ENCODE measurements at places on chromosomes 1 and 21.

DNA sequence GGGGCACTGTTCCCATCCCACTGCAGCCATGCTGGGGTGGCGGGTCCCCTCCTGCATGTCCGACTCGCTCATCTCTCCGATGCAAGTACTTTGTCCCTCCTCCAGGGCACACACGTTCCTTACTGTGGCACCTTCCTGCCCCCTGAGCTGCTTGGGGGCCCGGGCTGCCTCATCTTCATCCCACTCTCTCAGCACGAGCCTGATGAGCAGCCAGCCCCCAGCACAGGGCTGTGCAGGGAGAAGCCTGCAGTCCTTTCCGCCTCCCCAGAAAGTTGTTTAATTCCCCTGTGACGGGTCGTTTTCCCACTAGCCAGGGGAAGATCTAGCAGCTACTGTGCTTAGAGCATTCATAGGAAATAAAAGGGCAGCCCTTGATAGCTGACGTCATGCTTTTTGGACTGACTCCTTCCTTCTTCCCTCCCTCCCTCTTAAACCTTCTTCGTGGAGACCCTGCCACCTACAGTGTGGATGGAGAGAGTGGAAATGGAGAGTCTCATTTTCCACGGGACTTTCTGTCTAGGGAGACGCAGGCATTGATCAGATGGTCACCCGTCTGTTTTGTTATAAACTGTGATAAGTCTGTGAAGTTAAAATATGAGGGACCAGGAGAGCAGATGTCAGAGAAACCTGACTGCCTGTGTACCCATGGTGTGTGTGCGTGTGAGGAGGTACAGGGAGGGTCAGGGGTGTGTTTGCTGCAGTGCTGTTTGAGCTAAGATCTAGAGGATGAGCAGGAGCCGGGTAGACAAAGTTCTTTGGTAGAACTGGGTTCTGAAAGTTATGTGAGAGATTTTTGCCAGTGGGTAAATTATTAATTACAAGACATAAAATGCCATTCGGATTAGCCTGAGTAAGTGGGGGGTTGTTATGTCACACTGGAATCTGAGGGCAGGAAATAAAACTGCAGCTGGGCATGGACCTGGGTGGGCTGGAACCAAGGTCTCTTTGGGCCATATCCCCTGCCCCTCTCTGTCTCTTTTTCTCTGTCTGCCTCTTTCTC is 34.3 kb downstream of the GPR137B start:
- H3K27me3 ChIP-seq = no peaks in the 10 kb centered on the region
- no peak overlapping the region for H3K4me3 ChIP-seq
- H3K27ac ChIP-seq = no peak overlapping the region
- H3K36me3 ChIP-seq = peaks cover 7% of the 10 kb centered on the region
- H3K4me1 ChIP-seq = no peaks in the 10 kb centered on the region

DNA sequence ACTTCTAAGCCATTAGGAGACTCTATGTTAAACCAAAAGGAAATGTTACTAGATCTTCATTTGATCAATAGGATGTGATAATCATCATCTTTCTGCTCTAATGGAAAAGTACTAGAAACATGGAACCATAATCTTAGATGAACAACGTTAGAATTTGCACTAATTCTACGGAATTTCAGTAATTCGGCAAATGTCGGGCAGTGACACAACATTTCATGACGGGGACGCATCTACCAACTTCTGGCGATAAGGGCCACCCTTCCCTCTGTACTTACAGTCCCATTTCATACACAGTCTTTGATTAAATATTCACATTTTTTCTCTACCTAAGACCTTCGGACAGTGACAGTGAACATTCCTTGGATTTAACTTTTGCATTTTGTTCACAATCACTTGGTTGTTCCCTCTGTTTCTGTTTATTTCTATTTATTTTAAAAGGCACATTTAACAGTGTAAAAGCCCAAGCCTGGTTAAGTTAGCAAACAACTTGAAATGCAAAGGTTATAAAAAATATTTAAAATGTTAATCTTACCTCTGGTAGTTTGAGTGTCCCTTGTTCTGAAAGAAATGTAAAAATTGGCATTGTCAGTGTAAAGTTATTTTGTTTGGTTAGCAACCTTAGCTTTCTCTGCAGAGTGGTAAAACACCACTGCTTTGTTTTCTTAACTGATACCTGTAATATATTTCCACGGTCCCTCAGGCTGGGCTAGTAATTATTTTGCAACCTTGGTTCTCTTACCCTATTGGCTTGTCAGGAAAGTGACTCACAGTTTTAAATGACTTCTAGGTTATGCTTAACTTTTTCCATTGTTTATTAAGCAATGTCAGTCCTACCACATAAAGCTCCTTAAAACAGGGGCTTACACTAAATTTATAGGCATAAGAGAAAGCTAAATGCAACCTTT is 276.9 kb downstream of the VAV3 start:
- no peak overlapping the region for H3K27ac ChIP-seq
- no peaks in the 10 kb centered on the region for H3K27me3 ChIP-seq
- no peak for DNase-seq
- no peak overlapping the region for H3K4me3 ChIP-seq
- H3K36me3 ChIP-seq = no peaks in the 10 kb centered on the region
- H3K4me1 ChIP-seq = no peaks in the 10 kb centered on the region

GRCh38 chr1:77513839-77514763 is 168.4 kb downstream of the ZZZ3 start:
- H3K4me3 ChIP-seq = peak overlapping the region; percentile 30
- H3K27me3 ChIP-seq = no peaks in the 10 kb centered on the region
- H3K27ac ChIP-seq = peak overlapping the region; percentile 82
- H3K36me3 ChIP-seq = no peaks in the 10 kb centered on the region

GRCh38 chr1:84020151-84020550 is 21.2 kb upstream of the TTLL7 start:
- no peak overlapping the region for H3K4me3 ChIP-seq
- H3K27ac ChIP-seq = no peak overlapping the region
- no peaks in the 10 kb centered on the region for H3K36me3 ChIP-seq
- peaks cover 6% of the 10 kb centered on the region for H3K27me3 ChIP-seq
- H3K4me1 ChIP-seq = no peaks in the 10 kb centered on the region
- DNase-seq = no peak

GRCh38 chr21:46354046-46354445 is 30.1 kb downstream of the PCNT start:
- no peak overlapping the region for H3K4me3 ChIP-seq
- H3K36me3 ChIP-seq = peaks cover 72% of the 10 kb centered on the region
- H3K27ac ChIP-seq = no peak overlapping the region
- no peak for DNase-seq
- H3K27me3 ChIP-seq = no peaks in the 10 kb centered on the region

- no peaks in the 10 kb centered on the region for H3K27me3 ChIP-seq
- peaks cover 5% of the 10 kb centered on the region for H3K36me3 ChIP-seq
- H3K27ac ChIP-seq = no peak overlapping the region
Measured at GRCh38 chr1:175826705-175827104, 83.3 kb upstream of the TNR start.

DNA sequence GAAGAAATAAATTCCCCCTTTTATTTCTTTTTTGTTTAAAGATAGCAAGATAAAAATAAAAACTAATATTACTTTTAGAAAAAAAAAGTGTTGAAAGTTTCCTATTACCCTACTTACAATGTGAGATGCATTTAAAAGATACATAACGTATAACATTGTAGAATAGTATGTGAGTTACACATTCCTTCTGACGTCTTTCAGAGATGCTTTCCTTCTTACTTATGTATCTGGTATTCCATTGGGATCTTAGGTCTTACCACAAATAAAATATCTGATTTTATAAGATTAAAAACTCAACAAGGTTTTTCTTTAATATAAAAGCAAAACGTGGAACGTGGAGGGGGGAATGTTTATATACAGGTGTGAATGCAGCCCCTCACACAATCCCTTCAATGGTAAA is 147.2 kb upstream of the ETS2 start:
- DNase-seq = no peak
- H3K4me1 ChIP-seq = no peaks in the 10 kb centered on the region
- H3K36me3 ChIP-seq = no peaks in the 10 kb centered on the region
- H3K4me3 ChIP-seq = no peak overlapping the region
- H3K27ac ChIP-seq = no peak overlapping the region

DNA sequence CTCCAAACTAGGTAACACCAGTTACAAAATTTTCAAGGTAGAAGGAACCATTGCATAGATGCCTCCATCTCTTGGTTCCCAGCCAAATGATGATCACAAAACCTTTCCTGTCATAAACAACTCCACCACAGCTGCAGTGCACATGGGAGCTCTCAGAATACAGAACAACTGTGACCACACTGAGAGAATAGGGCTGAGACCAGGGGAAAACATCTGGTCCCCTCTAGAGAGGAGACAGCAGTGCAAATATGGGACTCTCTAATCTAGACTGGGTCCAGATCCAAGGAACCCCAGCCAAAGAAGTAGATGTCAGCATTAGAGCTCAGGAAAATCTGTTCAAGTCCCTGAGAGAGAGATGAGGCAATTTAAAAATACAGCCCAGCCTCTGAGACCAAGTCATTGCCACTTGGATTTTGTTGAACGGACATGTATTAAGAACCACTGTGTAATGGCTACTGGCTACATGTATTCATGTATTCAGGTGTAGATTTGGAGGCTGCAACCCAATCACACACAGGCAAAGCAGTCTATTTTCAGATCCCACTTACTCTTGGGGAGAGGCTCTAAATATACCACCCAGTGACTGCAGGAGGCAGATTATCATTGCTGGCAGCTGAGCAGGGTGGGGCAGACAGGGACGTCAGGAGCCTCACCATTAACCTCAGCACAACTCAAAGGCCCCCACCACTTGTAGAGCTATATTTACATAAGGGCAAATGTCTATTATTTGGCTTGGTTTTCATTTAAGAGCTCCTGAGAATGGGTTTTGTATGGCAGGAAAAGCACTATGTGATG is 7.6 kb upstream of the RXRG start:
- H3K27me3 ChIP-seq = peaks cover 3% of the 10 kb centered on the region
- H3K36me3 ChIP-seq = no peaks in the 10 kb centered on the region
- H3K4me1 ChIP-seq = no peaks in the 10 kb centered on the region

DNA sequence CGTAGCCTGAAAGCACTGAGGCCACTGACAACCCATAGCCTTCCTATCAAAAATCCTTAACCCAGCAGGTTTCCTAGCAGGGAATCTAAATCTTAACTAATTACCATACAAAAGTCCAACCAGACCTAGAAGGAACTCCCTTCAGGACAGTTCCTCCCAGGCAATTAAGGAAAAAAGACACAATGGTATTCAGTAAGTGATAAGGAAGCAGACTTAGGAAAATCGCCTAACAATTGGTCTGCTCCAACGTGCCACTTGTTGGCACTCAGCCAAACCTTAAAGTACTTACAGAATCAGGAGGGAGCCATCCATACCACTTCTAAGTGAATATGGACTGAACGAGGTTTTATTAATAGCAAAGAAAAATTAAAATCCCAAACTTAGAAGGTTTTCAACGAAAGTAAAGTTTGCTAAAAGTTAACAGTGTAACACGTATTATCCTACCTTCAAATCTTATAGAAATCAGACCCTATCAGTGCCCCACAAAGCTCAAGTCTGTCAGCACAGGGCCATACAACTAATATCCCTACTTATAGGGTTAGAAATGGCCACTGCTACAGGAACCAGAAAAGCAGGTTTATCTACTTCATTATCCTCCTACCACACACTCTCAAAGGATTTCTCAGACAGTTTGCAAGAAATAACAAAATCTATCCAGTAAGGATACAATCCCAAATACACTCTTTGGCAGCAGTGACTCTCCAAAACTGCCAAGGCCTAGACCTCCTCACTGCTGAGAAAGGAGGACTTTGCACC is 29.0 kb downstream of the SPATA6 start:
- peaks cover 43% of the 10 kb centered on the region for H3K36me3 ChIP-seq
- no peaks in the 10 kb centered on the region for H3K4me1 ChIP-seq
- no peak overlapping the region for H3K4me3 ChIP-seq
- H3K27ac ChIP-seq = no peak overlapping the region
- H3K27me3 ChIP-seq = no peaks in the 10 kb centered on the region

DNA sequence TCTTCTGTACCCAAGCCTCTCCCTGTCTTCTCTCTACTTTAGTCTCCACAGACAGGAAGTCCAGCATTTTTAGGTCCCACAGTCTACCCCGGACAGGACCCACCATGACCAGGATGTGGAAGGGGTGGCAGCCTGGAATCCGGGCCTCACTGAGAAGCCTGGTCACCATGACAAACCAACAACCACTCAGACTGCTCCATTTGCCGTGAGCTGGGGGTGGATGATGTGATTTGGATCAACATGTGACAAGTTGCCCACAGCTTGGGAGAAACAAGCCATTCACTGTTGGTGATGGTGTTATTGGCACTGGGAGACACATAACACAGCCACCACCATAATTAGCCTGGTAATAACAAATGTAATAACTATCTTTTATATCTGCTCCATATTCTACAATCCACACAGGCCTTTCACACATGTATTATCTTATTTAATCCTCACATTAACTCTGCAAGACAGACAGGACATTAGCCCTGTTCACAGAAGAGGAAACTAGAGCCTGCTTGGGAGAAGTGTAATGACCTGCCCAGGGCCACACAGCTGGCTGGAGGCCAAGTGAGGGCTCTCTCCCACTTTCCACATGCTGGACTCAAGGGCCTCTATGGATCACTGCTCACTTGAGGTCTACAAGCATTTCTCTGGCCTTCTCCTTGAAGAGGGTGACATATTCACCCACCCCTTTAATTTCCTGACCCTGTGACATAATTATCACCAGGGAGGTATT is 22.9 kb downstream of the MEF2D start:
- no peak overlapping the region for H3K27ac ChIP-seq
- DNase-seq = no peak
- peaks cover 4% of the 10 kb centered on the region for H3K4me1 ChIP-seq
- peaks cover 71% of the 10 kb centered on the region for H3K36me3 ChIP-seq
- H3K4me3 ChIP-seq = no peak overlapping the region

- no peak overlapping the region for H3K4me3 ChIP-seq
- no peaks in the 10 kb centered on the region for H3K4me1 ChIP-seq
- DNase-seq = no peak
- H3K36me3 ChIP-seq = peaks cover 16% of the 10 kb centered on the region
- H3K27me3 ChIP-seq = peaks cover 12% of the 10 kb centered on the region
- no peak overlapping the region for H3K27ac ChIP-seq
Measured at GRCh38 chr1:229427572-229427971, 6.3 kb downstream of the ACTA1 start.

DNA sequence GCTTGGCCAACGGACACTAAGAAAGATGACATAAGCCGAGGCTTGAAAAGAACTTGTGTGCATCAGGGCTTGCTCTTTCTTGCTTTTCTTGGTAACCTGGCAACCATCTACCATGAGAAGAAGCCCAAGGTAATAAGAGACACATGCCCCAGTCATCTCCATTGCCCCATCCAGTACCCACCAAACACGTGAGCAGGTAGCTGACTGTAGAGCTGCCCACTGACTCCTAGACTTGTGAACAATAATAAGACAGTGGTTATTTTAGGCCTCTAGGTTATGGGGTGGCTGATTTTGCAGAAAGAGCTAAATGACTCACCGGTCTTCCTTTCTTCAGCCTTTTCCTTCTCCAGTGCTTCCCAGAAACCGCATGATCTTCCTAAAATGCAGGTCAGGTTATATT is 105.0 kb upstream of the JUN start:
- H3K4me1 ChIP-seq = no peaks in the 10 kb centered on the region
- H3K27me3 ChIP-seq = no peaks in the 10 kb centered on the region
- no peak overlapping the region for H3K27ac ChIP-seq

GRCh38 chr1:207243442-207244408 is 77.8 kb upstream of the CD55 start:
- H3K27ac ChIP-seq = no peak overlapping the region
- no peaks in the 10 kb centered on the region for H3K4me1 ChIP-seq
- H3K36me3 ChIP-seq = no peaks in the 10 kb centered on the region
- no peak for DNase-seq
- no peaks in the 10 kb centered on the region for H3K27me3 ChIP-seq
- H3K4me3 ChIP-seq = no peak overlapping the region
